T-helper 17 cell (primary cell): ENCODE measurements at places on chromosomes 7 and 10.

GRCh38 chr7:155536451-155536850 is 9.9 kb downstream of the CNPY1 start:
- no peak for DNase-seq

- no peak for DNase-seq
These were observed 858.5 kb downstream of the KCNMA1 start for GRCh38 chr10:76778914-76779795.

DNA sequence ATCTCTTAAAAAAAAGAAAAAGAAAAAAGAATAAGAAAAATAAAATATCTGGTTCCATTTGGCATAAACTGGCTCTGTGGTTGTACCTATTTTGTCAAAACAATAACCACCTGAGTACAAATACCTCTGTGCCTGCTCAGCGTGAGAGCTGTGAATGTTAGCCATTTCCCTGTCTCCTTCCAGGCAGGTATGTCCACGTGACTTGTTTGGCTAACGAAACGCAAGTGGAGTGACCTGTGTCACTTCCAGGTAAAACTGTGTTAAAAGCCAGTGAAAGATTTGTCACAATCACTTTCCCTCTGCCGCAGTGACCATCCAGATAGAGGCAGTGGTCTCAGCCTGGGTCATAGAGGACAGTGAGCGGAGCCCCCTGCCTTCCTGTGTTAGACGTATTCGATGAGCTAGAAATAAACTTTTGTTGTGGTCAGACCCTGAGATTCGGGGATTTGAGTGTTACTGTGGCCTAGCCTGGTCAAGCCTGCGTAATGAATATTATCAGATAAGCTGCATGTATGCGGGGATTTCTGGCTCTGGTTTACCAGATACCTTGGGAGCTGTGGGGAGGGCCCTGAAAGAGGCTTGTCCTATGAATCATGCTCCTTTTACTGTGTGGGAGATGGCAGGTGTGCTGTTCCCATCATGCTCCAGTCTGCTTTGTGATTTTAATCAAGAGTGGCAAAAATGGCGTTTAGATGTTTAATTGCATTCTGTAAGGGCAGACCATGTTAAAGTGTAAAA is 3.8 kb downstream of the PTER start:
- DNase-seq, result no peak

DNA sequence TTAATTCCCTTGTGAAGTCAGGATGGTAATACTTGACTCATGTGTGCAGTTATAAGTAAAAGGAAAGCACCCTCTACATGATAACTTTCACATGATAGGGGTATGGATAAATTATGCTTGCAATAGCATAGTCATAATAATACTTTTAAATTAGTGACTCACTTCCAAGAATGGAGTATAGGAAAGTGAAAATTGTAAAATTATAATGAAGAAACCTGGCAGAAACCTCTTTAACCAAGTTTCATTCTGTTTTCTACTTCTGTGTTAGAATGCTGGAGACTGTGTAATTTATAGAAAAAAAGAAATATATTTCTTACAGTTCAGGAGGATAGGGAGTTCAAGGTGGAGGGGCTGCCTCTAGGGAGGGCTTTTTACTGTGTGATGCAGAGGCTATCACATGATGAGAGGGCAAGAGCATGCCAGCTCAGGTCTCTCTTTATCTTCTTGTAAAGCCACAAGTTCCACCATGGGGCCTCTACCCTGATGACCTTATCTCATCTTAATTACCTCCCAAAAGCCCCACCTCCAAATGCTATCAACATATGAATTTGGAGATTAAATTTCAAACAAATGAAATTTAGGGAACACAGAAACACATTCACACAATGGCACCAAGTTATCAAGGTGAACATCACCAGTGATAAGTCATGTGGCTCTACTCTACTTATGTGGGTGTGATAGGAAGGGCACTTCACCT is 43.2 kb downstream of the HDAC9 start:
- no peak for DNase-seq

- DNase-seq, result no peak
These were observed 156.6 kb downstream of the ADRA2A start for GRCh38 chr10:111233439-111233838.

- DNase-seq, result no peak
These were observed 84.2 kb upstream of the FAM133B start for GRCh38 chr7:92674379-92674778.

- DNase-seq, result no peak
These were observed 32.2 kb upstream of the PDE1C start for GRCh38 chr7:32102432-32102873.

DNA sequence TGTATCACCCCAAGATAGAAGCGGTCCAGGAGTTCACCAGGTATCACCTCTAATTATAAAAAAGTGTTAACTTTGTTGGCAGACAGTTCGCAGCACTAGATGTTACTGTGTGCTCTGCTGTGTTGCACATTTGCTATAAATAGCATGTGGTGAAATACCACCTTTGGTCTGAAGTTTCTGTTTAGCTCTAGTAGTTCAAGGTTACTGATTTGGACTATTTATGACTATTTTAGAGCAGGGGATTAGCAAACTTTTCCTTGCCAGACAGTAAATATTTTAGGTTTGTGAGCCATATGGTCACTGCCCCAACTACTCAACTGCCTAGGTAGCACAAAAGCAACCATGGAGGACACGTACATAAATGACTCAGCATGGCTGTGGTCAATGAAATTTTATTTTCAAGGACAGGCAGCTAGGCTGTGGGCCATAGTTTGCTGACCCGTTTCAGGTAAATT is 16.5 kb downstream of the DENND10 start:
- no peak for DNase-seq

GRCh38 chr10:75744261-75744660 is 312.8 kb downstream of the LRMDA start:
- DNase-seq, result no peak

DNA sequence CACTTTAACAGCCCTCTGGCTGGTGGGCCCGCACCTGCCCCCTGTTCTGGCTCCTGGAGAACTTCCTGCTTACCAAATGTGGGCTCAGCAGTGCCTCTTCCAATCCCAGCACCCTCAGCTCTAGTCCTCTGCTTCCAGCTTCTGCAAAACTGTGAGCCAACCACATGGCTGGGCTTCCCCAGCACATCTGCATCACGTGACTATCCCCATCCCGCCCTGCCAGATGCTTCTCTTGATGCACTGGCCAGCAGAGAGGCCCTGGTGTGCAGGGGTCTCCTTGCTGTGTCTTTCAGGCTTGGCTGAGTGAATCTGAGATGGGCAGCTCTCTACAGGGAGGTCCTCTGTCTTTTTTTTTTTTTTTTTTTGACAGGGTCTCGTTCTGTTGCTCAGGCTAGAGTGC is 43.8 kb upstream of the DMBT1 start:
- DNase-seq, result no peak

DNA sequence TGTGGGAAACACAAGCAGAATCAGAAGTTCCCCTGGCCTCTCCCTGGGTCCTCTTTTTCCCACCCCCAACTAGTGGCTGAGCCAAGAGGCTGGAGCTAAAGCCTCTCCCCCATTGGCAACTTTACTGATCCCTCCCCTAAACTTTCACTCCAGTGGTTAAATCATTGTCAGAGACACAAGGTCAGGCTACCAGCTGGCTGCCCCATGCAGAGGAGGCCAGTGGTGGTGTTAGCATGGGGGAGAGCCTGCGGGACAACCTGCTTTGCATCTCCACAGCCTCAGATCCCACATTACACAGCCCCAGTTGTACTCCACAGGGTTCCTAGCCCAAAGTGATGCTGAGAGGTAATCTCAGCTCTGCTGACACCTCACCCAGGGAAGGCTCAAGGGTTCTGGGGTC is 21.0 kb downstream of the NEUROG3 start:
- DNase-seq, result no peak

DNA sequence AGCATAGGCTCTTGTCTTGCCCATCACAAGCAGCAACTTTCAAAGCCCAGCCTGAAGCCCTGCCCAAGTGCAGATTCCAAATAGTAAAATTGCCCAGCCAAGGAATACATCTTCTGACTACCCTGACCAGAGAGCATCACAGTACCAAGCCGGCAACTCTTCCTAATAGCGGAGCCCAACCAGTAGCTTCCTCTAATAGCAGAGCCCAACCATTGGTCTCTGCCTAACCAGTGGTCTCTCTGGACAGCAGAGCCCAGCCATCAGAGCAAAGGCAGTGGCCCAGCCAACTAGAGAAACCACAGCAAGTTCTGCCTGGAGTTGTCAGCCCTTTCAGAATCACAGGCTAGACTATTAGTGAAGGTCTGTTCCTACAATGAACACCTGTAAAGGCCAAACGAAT is 285.6 kb downstream of the HGF start:
- no peak for DNase-seq

GRCh38 chr10:103882285-103883007 is 27.1 kb upstream of the SH3PXD2A start:
- no peak for DNase-seq

GRCh38 chr10:99619851-99620710 is at the start of gene SLC25A28:
Gene SLC25A28 (minus strand): TSS chr10:99620439. CDS start chr10:99620335, 104 bp downstream.
- DNase-seq, result peak; percentile 85

DNA sequence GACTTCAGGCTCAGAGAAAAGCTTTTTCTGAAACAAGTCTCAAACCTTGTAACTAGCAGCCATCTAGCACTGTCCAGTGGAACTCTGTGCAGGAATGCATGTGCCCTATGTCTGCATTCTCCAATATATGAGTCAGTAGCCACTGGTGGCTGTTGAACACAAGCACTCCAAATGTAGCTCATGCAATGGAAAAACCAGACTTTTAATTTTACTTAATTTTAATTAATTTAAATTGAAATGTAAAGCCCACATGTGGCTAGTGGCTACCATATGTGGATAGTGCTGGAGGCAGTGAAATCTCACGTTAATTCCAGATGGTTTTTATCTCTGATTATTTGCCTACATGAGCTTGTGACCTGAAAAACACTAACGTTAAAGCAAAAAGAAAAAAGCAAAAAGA is 225.1 kb downstream of the GATA3 start:
- DNase-seq, result no peak

GRCh38 chr7:95342642-95343307 is 18.4 kb upstream of the PON1 start:
- DNase-seq, result no peak

DNA sequence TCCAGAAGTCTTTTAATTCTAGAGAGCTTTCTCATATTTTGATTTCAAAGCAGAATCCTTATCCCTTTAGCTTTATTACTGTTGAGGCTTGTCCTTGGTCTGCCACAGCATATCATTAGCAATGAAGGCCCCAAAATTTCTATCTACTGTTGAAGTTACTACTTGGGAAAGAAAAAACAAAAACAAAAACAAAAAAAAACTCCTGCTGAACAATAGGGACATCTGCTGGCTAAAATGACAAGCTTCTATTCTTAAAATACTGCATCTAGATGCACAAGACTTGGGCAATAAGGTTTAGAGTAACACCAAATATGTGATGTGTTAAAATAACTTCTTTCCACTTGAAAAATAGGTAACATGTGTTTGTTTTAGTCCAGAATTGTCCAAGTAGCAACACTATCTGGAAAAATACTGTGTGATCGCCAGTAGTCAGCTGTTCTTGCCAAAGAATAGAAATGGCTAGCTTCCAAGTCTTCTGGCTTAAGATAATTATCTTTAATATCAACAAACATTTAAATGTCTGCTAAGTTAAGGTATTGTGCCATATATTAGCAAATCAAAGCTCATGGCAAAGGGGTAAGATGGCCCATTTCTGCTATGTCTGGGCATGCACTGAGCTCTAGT is 3.8 kb upstream of the DMTF1 start:
- DNase-seq, result no peak

GRCh38 chr10:79482304-79482703 is 30.0 kb upstream of the EIF5AL1 start:
- no peak for DNase-seq

DNA sequence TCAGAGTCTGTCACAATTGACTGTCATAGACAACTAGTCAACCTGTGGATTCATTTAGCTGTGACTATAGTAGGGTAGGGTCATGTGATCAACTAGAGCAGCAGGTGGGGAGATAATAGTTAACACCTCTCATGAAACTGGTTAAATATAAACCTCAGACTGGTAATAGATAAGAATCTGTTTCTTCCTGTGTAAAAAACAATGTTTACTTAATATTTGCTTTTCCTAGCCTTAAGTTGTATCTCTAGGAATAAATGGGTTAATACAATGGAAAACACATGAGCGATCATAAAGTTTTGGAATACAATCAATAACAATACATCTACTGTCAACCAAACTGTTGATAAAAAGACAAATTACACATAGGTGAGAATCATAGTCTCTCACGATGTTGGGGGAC is 43.4 kb upstream of the ITGB8 start:
- DNase-seq, result no peak

DNA sequence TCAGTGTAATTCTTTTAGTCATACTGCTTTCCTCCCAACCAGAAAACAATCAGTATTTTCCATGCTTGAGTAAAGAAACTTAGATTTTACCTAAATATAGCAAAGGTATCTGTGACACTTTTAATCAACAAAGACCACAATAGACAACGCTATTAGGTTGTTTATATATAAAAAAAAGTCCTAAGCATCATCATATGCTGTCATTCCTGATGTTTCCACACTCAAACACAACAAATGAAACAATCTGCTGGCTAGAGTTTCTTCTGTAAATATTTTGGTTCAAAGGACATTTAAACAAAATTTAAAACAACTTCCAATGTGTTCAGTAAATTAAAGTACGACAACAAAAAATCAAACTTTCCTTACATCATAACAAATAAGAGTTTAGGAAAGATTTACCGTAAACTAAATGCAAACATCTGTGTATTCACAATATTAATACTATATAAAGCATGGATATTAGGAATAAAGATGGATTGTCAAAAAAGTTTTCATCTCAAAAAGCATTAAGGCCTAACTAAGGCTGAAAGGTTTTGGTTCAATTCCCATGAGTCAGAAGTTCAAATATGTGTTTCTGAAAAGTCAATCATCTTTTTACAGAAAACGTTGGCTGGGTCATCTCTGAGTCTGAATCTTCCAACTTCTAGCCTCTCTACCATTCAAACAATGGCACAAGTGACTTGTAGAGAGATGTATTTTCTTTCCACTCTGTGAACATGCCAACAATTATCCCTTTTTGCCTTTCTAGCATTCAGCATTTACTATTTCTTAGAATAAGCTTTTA is 157.1 kb downstream of the CRPPA start:
- no peak for DNase-seq

- no peak for DNase-seq
These were observed 61.1 kb upstream of the SAMD8 start for GRCh38 chr10:75050149-75050919.

- no peak for DNase-seq
These were observed 36.3 kb upstream of the GOLGA7B start for GRCh38 chr10:97813311-97813710.

DNA sequence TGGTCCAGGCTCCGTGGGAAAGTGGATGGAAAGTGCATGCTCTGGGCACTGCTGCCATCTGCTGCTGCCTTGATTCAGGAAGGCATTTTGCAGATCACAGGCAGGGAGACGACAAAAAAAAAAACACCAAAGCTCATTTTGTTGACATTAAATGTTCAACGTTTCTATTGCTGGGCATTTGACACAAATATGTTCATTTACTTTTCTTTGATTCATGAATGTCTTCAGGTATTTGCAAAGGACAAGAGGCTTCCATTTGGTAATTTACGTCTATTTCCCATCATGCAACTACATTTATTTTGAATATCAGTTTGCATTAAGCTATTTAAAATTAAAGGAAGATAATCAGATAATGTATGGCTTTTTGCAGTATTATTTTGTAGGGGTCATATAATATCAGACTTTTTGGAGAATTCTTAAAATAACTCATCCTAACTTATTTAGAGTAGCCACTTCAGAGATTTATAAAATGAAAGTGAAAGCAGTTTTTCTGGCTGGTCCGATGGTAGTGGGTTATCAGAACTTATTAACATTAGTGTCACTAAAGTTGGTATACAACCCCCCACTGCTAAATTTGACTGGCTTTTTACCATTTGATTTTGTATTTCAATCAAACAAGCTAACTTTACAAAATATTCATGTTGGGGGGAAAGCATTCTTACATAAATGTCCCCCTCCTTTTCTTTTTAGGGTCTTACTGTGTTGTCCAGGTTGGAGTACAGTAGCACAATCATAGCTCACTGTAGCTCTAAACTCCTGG is 65.3 kb downstream of the PDIA4 start:
- DNase-seq, result peak; percentile 38
